Activated B cell treated with CpG ODN at 0.5 μM for 24 hours (primary cell): ENCODE measurements at places on chromosomes 2 and 18. TPM values are rescaled to one million over a fixed set of nuclear protein-coding genes. Genes with fewer than 3 reads are reported as not detected.

Gene ALK
- total RNA-seq = not detected in 2 replicates

Gene CIDEA
- total RNA-seq = not detected in 2 replicates

Gene OSBPL1A
- 0.80 and 0.81 TPM in 2 replicates for total RNA-seq

Gene IL1B
- total RNA-seq = 0.53 and 0.71 TPM in 2 replicates

Gene LINC00305
- not detected in 2 replicates for total RNA-seq

Gene SKOR2
- total RNA-seq = not detected in 2 replicates

DNA sequence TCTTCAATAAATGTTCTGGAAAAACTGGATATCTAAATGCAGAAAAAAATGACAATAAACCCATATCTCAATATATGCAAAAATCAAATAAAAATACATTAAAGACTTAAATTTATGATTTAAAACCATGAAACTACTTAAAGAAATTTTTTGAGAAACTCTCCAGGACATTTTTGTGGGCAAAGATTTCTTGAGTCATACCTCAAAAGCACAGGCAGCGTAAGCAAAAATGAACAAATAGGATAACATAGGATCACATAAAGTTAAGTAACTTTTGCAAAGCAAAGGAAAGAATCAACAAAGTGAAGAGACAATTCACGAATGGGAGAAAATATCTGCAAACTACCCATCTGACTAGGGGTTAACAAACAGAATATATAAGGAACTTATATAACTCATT is 1545.5 kb downstream of the SUCLG1 start:
- DNase-seq = no peak
- H3K36me3 ChIP-seq = no peaks in the 10 kb centered on the region
- H3K4me3 ChIP-seq = no peak overlapping the region
- H3K27me3 ChIP-seq = no peaks in the 10 kb centered on the region
- H3K4me1 ChIP-seq = no peaks in the 10 kb centered on the region
- H3K27ac ChIP-seq = no peak overlapping the region

- H3K4me1 ChIP-seq = no peaks in the 10 kb centered on the region
- no peak overlapping the region for H3K27ac ChIP-seq
- no peak for DNase-seq
- H3K36me3 ChIP-seq = no peaks in the 10 kb centered on the region
Measured at GRCh38 chr2:122480501-122481243, 725.2 kb downstream of the TSN start.

DNA sequence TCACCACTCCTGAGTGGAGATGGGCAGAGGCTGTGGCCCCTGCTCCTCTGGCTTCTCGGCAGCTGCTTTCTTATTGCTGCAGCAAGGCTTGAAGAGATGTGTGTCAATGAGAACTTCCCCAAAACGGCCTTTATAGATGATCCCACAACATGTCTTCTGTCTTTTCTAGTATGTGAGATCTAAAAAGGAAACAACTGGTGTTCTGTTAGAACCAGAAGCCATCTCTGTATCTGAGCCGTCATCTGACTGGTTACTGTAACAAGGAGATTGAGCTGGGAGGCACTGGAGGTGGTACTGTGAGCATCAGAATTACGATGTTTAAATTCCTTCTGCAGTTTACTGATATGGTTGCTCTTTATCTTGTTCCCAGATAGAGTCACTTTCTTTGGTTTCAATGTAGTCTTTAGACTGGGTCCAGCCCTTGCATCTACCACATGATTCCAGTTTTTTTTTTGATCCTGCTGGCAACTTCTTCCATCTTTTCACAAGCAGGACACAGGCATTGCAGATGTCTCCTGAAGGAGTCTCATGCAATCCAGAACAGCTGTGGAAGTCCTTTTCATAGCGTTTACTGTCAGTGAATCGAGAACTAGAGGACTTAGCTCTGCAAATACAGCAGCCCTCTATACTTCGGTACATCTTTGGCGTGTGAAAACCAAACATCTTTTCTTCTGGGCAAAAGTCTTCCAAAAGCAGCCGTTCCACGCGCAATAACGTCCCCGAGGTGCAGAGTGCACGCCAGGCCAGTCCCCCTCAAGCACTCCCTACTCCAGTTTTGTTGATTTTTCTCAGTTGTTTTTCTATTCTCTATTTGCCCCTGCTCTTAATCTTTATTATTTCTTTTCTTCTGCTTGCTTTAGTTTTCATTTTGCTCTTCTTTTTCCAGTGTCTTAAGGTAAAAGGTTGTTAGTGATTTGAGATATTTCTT is 29.7 kb downstream of the TAF4B start:
- H3K27me3 ChIP-seq = no peaks in the 10 kb centered on the region
- peaks cover 2% of the 10 kb centered on the region for H3K36me3 ChIP-seq
- peaks cover 53% of the 10 kb centered on the region for H3K4me1 ChIP-seq
- no peak for DNase-seq

DNA sequence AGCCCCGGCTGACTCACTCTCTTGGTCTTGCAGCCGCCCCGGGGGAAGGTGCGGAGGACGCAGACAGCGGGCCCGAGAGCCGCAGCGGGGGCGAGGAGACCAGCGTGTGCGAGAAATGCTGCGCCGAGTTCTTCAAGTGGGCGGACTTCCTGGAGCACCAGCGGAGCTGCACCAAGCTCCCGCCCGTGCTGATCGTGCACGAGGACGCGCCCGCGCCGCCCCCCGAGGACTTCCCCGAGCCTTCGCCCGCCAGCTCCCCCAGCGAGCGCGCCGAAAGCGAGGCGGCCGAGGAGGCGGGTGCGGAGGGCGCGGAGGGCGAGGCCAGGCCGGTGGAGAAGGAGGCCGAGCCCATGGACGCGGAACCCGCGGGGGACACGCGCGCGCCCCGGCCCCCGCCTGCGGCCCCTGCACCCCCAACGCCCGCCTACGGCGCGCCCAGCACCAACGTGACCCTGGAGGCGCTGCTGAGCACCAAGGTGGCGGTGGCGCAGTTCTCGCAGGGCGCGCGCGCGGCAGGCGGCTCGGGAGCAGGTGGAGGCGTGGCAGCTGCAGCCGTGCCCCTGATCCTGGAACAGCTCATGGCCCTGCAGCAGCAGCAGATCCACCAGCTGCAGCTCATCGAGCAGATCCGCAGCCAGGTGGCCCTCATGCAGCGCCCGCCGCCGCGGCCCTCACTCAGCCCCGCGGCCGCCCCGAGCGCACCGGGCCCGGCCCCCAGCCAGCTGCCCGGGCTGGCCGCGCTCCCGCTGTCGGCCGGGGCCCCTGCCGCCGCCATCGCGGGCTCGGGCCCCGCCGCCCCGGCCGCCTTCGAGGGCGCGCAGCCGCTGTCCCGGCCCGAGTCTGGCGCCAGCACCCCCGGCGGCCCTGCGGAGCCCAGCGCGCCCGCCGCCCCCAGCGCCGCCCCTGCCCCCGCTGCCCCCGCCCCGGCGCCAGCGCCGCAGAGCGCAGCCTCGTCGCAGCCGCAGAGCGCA is 12.7 kb downstream of the SALL3 start:
- H3K27ac ChIP-seq = no peak overlapping the region
- H3K36me3 ChIP-seq = no peaks in the 10 kb centered on the region
- no peaks in the 10 kb centered on the region for H3K4me1 ChIP-seq
- H3K27me3 ChIP-seq = peaks cover 18% of the 10 kb centered on the region
- no peak for DNase-seq
- no peak overlapping the region for H3K4me3 ChIP-seq

DNA sequence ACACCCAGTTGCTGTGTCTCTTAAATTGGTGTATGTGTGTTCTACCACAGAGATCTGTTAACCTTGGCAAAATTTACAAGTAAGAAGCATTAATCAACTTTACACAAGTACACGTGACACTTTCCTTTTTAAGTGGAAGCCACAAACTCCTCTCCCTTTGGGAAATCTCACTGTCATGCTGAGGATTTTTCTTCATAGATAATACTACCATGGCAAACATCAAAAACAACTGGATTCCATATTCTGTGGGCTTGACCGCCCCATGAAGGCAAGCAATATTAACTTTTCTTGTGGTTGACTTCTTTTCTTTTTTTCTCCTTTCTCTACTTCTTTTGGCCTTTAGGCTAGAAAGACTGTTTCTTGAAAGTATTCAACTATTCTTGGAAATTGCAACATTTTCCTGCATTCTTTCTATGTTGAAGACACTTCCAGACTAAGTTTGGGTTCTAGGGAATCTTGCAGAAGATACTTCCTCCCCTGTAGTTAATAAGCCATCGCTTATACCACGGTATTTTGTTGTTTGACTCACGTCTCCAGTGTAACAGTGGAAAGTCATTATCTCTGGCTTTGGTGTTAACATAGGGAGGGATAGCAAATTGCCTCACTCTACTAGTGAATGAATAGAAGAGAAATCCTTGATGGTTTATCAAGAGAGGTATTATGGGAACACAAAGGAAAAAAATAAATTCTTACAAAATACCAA is 79.5 kb downstream of the SLC8A1 start:
- H3K36me3 ChIP-seq = no peaks in the 10 kb centered on the region
- no peak overlapping the region for H3K27ac ChIP-seq
- no peaks in the 10 kb centered on the region for H3K4me1 ChIP-seq
- H3K27me3 ChIP-seq = no peaks in the 10 kb centered on the region

DNA sequence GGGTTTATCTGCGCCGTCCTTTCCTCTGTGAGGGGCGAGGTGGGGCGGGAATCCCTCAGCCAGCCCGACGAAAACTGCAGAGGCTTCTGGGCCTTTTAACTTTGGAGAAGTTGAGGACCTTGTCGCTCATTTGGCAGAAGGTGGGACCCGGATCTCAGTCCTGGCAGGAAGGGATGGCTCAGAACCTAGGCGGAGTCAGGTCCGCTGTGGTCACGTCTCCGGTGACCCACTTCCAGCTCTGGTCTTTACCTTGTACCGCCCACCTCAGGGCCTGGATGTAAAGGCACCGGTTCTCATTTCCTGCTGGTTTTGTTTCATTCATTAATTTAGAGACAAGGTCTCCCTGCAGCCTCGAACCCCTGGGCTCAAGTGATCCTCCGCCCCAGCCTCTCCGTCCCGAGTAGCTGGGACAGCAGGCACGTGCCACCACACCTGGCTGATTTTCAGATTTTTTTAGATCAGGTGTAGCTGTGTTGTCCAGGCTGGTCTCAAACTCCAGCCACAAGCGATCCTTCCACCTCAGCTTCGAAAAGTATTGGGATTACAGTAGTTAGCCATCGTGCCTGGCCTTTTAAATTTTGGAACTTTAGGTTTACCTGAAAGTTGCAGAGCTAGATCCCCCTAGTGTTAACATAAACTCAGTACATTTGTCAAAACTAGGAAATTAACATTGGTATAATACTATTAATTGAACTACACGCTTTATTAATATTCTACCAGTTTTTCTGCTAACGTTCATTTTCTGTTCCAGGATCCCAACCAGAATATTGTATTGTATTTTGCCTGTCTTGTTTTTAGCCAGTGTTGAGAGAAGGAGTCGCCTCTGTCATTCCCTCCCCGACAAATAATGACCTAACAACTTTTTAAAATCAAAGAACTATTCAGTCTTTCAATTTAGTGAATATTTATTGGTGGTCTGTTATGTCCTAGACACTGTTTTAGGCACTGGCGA is 852 bp downstream of the POLI start:
- H3K4me3 ChIP-seq = peak overlapping the region; percentile 95
- peaks cover 31% of the 10 kb centered on the region for H3K4me1 ChIP-seq
- no peak for DNase-seq
- H3K36me3 ChIP-seq = peaks cover 8% of the 10 kb centered on the region
- H3K27me3 ChIP-seq = no peaks in the 10 kb centered on the region

- no peak overlapping the region for H3K27ac ChIP-seq
- no peak overlapping the region for H3K4me3 ChIP-seq
- no peaks in the 10 kb centered on the region for H3K36me3 ChIP-seq
Measured at GRCh38 chr2:20148923-20149702, 75.8 kb downstream of the SDC1 start.

- H3K4me1 ChIP-seq = no peaks in the 10 kb centered on the region
- H3K27me3 ChIP-seq = peaks cover 16% of the 10 kb centered on the region
Measured at GRCh38 chr2:119732601-119733164, 27.0 kb upstream of the PTPN4 start.

DNA sequence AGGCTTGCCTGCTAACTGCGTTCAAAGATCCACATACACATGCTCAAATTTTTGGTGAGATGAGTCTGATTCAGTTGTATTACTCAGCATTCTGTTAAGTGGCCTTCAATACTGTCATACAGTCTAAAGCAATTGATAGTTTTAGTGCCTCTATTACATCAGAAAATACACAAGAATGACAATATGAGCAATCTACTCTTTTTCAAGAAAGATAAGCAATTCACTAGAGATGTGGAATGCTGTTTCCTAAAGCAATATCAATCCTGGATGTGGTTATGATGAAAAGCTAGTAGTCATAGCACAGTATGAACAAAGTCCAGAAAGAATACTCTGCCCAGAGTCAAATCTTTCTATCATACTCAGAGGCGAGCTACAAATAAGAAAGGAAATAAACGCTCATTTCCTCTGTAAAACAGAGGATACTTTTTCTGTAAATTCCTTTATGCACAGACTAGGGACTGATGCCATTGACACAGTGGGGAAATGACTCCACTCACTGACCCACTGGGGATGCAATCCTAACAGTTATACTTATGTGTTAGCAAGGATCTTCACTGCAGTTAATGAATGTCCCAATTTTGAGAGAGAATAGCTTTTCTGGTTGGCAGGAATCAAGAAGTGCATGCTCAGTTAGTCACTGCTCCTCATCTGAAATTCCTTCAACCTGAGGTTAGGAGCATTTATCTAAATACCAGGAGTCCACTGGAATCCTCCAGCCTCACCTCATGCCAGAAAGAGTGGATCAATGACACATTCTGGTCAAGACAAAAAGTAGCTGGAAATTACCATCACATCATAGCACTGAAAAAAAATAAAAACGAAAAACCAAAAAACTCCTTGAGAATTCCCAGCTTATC is 83.3 kb downstream of the PDE11A start:
- no peak overlapping the region for H3K27ac ChIP-seq
- DNase-seq = no peak
- H3K27me3 ChIP-seq = no peaks in the 10 kb centered on the region
- no peaks in the 10 kb centered on the region for H3K4me1 ChIP-seq
- H3K36me3 ChIP-seq = no peaks in the 10 kb centered on the region

DNA sequence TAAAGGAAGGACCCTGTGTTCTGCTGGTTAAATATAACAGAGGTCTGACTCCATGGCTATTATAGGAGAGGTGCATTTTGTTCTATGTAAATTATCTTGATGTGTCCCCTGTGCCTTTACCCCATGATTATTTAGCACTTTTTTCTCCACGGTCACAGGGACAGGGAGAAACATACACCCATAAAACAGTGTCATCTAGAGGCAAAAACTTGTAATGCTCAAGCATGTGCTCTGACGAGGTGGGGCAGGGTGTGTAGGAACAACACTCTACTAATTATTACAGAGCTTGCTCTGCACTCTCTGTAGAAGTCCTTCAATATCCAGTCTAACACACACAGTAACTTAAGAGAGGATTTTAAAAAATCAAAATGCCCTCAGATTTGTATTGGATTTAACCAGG is 187.9 kb downstream of the NEDD4L start:
- no peak overlapping the region for H3K27ac ChIP-seq
- DNase-seq = no peak
- H3K36me3 ChIP-seq = peaks cover 2% of the 10 kb centered on the region
- peaks cover 24% of the 10 kb centered on the region for H3K4me1 ChIP-seq
- H3K4me3 ChIP-seq = no peak overlapping the region
